Activated CD4-positive, alpha-beta T cell treated with anti-CD3 and anti-CD28 coated beads, Interleukin-2, amount 10 ng/mL, durations not matched to agents 7 days and 5 days (primary cell): ENCODE measurements at places on chromosomes 16 and 17.
A peak's percentile ranks its signal among the peaks of the same experiment; 100 is the strongest.

DNA sequence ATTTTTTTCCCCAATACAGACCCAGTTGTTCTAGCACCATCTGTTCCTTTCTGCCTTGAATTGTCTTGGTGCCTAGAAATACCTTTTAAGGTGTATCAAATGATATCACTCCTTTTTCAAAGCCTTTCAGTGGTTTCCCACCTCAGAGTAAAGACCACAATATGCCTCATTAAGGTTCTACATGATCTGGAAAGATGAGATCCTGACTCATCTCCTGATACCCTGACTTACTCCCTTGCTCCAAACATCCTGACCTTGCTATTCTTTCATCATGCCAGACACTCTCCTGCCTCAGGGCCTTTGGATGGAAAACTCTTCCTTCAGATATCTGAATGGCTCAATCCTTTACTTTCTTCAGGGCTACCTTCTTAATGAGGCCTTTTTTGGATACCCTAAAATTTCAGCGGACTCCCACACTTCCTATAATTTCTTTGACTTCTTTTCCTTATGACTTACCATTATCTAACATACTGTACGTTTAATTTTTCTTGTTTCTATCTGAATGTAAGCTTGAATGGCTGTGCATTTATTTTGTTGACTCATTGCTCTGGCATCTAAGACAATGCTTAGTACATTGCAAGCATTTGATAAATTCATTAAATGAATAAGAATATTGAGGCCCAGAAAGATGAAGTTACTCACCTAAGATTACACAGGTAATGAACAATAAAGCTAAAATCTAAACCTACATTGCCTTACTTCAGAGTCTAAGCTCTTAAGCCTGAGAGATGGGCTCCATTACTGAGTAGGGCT, 19.2 kb downstream of the FLOT2 start:
- H3K27me3 ChIP-seq = no peaks in the 10 kb centered on the region
- no peak overlapping the region for H3K27ac ChIP-seq
- peaks cover 8% of the 10 kb centered on the region for H3K4me1 ChIP-seq
- H3K36me3 ChIP-seq = peaks cover 39% of the 10 kb centered on the region

GRCh38 chr16:87702325-87702811, 63.4 kb downstream of the KLHDC4 start:
- peak overlapping the region; percentile 36 for H3K4me3 ChIP-seq
- peaks cover 57% of the 10 kb centered on the region for H3K4me1 ChIP-seq
- H3K27me3 ChIP-seq = no peaks in the 10 kb centered on the region
- H3K27ac ChIP-seq = peak overlapping the region; percentile 91

- H3K27ac ChIP-seq = peak overlapping the region; percentile 57
- no peak for DNase-seq
- no peak overlapping the region for H3K4me3 ChIP-seq
- H3K36me3 ChIP-seq = peaks cover 19% of the 10 kb centered on the region
- H3K27me3 ChIP-seq = peaks cover 14% of the 10 kb centered on the region
These were observed 78.9 kb upstream of the FBXO47 start for GRCh38 chr17:39045948-39046679.

DNA sequence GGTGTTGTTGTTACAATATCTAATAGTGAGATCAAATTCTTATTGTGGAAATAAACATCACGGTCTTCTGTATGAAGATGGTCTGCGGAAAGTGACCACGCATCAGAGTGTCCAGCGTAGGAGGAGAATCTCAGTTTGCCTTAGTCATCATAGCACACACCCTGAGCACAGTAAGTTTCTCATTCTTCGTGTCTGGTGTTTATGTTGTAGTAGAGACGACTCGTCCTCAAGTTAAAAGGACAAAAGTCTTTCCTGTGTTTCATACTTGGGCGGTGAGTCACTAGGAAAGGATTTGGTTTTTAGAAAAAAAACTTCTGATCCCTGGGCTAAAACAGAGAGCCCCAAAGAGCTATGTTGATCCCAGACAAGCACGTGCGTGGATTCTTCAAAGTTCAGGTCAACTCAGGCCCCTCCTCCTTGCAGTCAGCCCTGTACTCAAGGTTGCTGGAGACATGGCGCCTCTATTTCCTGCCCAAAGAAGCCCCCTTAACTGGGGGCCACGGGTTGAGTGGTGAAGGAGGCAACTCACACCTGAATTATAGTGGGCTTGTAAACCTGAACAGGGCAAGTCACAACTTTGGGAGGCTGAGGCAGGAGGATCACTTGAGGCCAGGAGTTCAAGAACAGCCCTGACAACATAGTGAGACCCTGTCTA, 170.4 kb downstream of the ZFHX3 start:
- H3K36me3 ChIP-seq = no peaks in the 10 kb centered on the region
- no peak for DNase-seq
- H3K27me3 ChIP-seq = peaks cover 5% of the 10 kb centered on the region
- peaks cover 25% of the 10 kb centered on the region for H3K4me1 ChIP-seq
- peak overlapping the region; percentile 19 for H3K27ac ChIP-seq

DNA sequence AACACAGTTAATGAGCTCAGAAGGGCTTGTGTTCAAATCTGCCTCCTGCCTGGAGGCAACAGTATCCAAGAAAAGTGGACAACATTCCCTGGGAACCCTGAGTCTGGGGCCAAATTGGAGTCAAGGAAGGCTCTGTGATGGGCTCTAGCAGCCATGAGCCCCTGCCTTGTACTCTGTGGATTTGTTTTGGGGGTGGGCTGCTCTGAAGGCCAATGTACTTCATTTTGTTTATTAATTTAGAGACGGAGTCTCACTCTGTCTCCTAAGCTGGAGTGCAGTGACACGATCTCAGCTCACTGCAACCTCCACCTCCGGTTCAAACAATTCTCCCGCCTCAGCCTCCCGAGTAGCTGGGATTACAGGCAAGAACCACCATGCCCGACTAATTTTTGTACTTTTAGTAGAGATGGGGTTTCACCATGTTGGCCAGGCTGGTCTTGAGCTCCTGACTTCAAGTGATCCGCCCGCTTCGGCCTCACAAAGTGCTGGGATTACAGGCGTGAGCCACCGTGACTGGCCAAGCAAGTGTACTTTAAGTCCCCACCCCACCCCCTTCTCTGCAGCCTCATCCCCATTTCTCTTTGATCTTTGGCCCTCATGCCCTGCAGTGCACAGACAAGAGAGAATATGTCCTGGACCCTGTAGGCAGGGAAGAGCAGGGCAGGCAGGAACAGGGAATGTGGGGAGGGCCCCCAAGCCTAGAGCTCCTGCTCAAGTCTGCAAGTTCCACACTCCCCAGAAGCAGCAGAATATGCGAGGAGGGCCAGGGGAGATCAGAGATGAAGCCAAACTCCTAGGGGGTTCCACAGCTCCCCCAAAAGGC, 2.7 kb upstream of the GIP start:
- no peak overlapping the region for H3K27ac ChIP-seq
- H3K4me1 ChIP-seq = no peaks in the 10 kb centered on the region
- H3K36me3 ChIP-seq = no peaks in the 10 kb centered on the region

DNA sequence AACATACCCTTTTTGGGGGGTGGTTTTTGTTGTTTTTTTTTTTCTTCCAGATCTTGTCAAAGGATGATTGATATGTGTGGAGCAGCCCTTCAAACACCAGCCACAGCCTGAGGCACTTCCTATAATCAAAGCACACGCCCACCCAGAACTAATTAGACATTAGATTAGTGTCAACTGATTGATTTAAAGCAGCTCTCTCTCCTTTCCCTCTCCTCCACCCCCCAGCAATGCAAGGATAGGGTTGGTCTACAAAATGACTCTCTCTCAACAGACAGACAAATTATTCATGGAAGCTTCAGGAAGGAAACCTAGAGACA, 250.3 kb upstream of the SOX9 start:
- no peak overlapping the region for H3K27ac ChIP-seq
- no peaks in the 10 kb centered on the region for H3K27me3 ChIP-seq
- no peak for DNase-seq
- H3K4me1 ChIP-seq = no peaks in the 10 kb centered on the region
- no peaks in the 10 kb centered on the region for H3K36me3 ChIP-seq
- H3K4me3 ChIP-seq = no peak overlapping the region

DNA sequence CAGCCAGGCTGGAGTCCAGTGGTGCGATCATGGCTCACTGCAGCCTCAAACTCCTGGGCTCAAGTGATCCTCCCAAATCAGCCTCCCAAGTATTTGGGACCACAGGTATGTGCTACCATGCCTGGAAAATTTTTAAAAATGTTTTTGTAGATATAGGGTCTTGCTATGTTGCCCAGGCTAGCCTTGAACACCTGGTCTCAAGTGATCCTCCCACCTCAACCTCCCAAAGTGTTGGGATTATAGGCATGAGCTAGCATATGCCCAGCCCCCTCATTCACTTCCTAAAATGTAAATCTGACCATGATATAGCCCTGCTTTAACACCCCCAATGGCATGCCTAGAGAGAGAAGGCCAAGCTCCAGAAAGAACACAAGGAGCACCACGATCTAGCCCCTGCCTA, 98.6 kb downstream of the NDE1 start:
- DNase-seq = no peak
- no peak overlapping the region for H3K4me3 ChIP-seq
- H3K36me3 ChIP-seq = no peaks in the 10 kb centered on the region
- H3K4me1 ChIP-seq = no peaks in the 10 kb centered on the region
- no peak overlapping the region for H3K27ac ChIP-seq

- H3K4me3 ChIP-seq = no peak overlapping the region
- H3K36me3 ChIP-seq = no peaks in the 10 kb centered on the region
- no peaks in the 10 kb centered on the region for H3K27me3 ChIP-seq
These were observed 21.1 kb upstream of the BRD7 start for GRCh38 chr16:50389900-50390299.

GRCh38 chr16:76885776-76886537, 305.0 kb upstream of the MON1B start:
- H3K27me3 ChIP-seq = no peaks in the 10 kb centered on the region
- H3K27ac ChIP-seq = no peak overlapping the region
- DNase-seq = no peak
- no peak overlapping the region for H3K4me3 ChIP-seq
- no peaks in the 10 kb centered on the region for H3K4me1 ChIP-seq
- H3K36me3 ChIP-seq = no peaks in the 10 kb centered on the region

DNA sequence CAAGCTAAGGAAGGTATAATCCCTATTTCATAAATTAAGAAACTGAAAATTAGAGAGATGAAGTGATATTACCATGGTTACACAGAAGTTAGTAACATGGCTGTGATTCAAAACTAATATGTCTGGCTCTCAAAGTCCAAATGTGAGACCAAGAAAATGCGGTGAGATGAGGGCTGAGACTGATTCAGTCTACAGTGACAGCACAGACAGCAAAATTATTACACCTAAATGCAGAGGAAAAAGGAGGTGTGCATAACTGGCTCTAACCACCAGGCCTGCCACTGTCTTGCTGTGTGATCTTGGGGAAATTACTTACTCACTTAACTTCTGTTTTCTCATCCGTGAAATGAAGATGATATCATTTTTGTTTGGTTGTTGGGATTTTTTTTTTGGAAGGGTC, 270.0 kb upstream of the SOX9 start:
- no peaks in the 10 kb centered on the region for H3K36me3 ChIP-seq
- no peaks in the 10 kb centered on the region for H3K4me1 ChIP-seq
- no peaks in the 10 kb centered on the region for H3K27me3 ChIP-seq
- no peak overlapping the region for H3K4me3 ChIP-seq

- DNase-seq = no peak
- no peaks in the 10 kb centered on the region for H3K4me1 ChIP-seq
- no peaks in the 10 kb centered on the region for H3K27me3 ChIP-seq
- no peak overlapping the region for H3K4me3 ChIP-seq
- H3K36me3 ChIP-seq = no peaks in the 10 kb centered on the region
These were observed 81.2 kb downstream of the RBFOX3 start for GRCh38 chr17:79529661-79530081.

DNA sequence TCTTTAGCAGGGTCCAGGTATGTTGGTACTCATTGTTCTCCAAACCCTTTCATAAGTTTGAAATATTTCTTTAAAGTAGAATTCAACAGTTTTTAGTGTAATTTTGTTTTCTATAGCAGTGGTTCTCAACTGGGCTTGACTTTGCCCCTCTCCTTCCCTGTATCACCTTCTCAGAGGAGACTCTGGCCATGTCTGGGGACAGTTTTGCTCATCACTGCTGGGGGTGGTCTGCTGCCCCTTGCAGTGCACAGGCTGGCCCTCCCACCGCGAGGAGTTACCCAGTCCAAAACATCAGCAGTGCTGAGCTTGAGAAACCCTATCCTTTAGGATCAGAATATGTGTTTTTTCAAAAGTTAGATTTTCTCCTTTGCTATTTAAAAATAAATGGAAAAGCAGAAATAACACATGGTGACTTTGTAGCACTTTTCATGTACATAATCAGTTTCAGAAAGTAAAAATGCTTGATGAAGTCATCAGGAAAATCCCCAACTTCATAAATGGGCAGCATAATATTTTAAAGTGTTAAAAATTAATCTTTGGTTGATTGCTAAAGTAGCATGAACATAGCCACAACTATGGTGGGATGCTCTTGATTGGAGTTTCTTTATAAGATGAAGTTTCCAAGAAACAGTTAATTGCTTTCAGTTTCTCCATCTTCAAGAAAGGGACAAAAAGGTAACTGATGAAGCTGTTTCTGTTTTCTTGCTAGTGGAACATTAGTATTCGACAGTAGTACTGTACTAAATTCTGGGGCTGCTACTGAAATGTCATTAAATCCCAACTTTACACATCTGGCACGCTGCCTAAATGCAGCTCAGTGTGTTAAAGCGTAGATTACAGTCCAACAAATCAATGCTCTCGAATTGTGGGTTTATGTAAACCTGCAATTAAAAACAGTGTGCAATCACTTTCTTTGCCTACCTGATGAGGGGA, 70.3 kb downstream of the NETO2 start:
- no peak overlapping the region for H3K4me3 ChIP-seq
- peaks cover 2% of the 10 kb centered on the region for H3K27me3 ChIP-seq
- peaks cover 2% of the 10 kb centered on the region for H3K36me3 ChIP-seq

GRCh38 chr17:81706232-81706611, 3.1 kb downstream of the MRPL12 start:
- H3K27me3 ChIP-seq = no peaks in the 10 kb centered on the region
- no peak overlapping the region for H3K27ac ChIP-seq
- DNase-seq = no peak
- H3K36me3 ChIP-seq = peaks cover 36% of the 10 kb centered on the region
- H3K4me1 ChIP-seq = peaks cover 40% of the 10 kb centered on the region
- H3K4me3 ChIP-seq = no peak overlapping the region

GRCh38 chr17:54235571-54235970, 412.8 kb downstream of the KIF2B start:
- H3K27me3 ChIP-seq = no peaks in the 10 kb centered on the region
- no peak for DNase-seq
- no peak overlapping the region for H3K27ac ChIP-seq
- H3K4me3 ChIP-seq = no peak overlapping the region
- no peaks in the 10 kb centered on the region for H3K4me1 ChIP-seq

GRCh38 chr17:66443606-66444005, 141.2 kb downstream of the PRKCA start:
- no peak for DNase-seq
- peaks cover 29% of the 10 kb centered on the region for H3K4me1 ChIP-seq
- no peak overlapping the region for H3K27ac ChIP-seq
- no peaks in the 10 kb centered on the region for H3K27me3 ChIP-seq
- H3K36me3 ChIP-seq = peaks cover 36% of the 10 kb centered on the region
- no peak overlapping the region for H3K4me3 ChIP-seq

GRCh38 chr16:66928702-66929388, 3.5 kb upstream of the RRAD start:
- H3K27ac ChIP-seq = no peak overlapping the region
- DNase-seq = peak; percentile 45
- H3K4me1 ChIP-seq = peaks cover 43% of the 10 kb centered on the region
- H3K4me3 ChIP-seq = no peak overlapping the region

GRCh38 chr17:17603895-17604225, 12.4 kb upstream of the PEMT start:
- H3K4me3 ChIP-seq = no peak overlapping the region
- no peak overlapping the region for H3K27ac ChIP-seq
- H3K36me3 ChIP-seq = no peaks in the 10 kb centered on the region
- no peaks in the 10 kb centered on the region for H3K27me3 ChIP-seq
- no peak for DNase-seq
- no peaks in the 10 kb centered on the region for H3K4me1 ChIP-seq
